ENCODE measurements at places on chromosomes 12 and 14. TPM values are rescaled to one million over a fixed set of nuclear protein-coding genes. Genes with fewer than 3 reads are reported as not detected.

GRCh38 chr14:32004300-32004699 lies 72.8 kb upstream of the ARHGAP5 start:
- peak; percentile 95 for DNase-seq

DNA sequence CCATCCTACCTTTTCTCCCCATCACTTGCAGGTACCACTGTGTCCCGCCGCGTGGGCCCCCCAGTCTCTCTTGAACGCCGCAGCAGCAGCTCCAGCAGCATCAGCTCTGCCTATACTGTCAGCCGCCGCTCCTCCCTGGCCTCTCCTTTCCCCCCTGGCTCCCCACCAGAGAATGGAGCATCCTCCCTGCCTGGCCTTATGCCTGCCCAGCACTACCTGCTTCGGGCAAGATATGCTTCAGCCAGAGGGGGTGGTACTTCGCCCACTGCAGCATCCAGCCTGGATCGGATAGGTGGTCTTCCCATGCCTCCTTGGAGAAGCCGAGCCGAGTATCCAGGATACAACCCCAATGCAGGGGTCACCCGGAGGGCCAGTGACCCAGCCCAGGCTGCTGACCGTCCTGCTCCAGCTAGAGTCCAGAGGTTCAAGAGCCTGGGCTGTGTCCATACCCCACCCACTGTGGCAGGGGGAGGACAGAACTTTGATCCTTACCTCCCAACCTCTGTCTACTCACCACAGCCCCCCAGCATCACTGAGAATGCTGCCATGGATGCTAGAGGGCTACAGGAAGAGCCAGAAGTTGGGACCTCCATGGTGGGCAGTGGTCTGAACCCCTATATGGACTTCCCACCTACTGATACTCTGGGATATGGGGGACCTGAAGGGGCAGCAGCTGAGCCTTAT lies 9.2 kb downstream of the ARHGAP9 start:
- no peak for DNase-seq

DNA sequence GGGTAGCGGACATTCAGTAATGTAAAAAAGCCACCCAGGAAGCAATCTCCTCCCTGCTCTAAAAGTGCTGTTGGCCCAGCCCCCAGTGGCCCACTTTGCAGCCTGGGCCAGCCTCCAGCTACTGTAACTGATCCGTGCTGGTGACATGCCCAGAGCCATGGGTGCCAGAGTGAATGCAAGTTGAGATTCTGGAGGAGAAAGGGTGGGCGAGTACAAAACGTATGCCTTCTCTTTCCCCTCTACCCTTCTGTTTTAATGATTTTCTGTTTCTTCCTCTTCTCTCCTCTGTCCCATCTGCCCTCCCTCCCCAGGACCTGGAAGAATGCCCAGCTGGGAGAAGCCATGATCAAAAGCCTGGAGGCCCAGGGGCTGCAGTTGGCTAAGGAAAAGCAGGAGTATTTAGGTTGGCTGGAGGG lies 16.9 kb downstream of the PLEKHD1 start:
- no peak for DNase-seq

GRCh38 chr14:92626041-92626440 lies 112.5 kb downstream of the RIN3 start:
- DNase-seq, result no peak

DNA sequence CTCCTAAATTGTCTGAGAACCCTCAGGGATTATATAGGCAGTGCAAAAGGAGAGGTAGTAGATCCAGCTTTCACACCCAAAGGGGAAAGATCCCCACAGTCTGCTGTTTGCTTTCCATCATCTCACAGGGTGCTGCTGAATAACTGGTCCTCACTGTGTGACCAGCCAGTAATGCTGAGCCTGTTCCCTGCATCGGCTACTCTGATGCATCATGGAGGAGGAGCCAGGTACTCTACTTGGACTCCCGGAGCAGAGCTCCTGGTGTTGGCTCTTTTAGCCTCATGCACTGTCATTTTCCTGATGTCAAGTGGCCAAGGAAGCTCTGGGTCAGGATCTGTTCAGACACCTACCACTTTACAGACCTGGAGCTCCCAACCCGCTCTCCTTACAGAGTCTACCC lies 127.4 kb upstream of the ATF1 start:
- DNase-seq, result no peak

DNA sequence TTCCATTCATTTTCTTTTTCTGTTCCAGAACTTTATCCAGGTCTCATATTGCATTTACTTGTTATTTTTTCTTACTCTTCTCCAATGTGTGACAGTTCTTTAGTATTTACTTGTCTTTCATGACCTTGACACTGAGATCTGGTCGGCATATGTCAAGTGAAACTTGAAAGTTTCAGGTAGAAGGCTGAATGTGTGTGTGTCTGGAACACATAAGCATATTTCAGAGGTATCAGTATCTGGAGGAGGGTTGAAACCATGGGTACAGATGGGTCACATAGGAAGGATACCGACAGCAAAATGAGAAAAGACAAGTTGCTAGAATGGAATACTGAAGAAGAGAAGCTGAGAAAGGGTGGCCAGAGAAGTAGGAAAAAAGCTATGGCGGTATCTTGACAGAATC lies 22.5 kb upstream of the PTGDR start:
- DNase-seq, result no peak

DNA sequence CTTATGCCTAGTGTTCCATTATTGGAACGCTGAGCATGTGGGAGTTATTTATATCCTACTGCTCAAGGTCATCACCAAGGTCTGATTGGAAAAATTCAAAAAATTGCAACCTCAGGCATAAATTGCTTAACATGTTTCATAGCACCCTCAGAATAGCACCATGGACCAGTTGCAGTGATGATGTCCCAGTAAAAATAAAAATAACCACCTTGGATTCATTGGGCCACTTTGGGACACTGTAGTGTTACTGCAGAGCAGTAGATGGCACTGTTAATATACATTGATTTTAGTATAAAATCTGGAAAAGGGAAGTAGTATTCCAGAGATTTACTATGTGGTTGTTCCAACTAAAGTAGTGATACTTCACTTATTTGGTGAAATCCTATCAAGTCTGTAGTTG lies 31.0 kb upstream of the PTCSC3 start:
- DNase-seq, result no peak

GRCh38 chr14:35375558-35376025 lies 29.0 kb downstream of the NFKBIA start:
- DNase-seq, result no peak

DNA sequence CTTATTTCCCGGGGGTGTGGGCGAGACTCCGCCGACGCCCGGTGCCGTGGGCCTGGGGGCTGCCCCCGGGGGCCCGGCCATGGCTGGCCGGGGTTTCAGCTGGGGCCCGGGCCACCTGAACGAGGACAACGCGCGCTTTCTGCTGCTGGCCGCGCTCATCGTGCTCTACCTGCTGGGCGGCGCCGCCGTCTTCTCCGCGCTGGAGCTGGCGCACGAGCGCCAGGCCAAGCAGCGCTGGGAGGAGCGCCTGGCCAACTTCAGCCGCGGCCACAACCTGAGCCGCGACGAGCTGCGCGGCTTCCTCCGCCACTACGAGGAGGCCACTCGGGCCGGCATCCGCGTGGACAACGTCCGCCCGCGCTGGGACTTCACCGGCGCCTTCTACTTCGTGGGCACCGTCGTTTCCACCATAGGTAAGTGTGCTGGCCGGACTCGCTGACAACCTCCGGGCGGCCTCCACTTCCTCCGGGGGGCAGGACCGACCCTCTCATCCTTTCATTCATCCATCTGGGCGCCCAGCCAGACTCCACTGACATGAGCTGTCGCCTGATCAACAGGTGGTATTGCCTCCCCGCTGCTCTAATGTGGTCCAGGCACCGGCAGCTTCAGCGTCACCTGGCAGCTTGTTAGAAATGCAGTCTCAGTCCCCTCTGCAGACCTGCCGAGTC lies 467 bp downstream of the KCNK13 start:
- DNase-seq, result no peak

DNA sequence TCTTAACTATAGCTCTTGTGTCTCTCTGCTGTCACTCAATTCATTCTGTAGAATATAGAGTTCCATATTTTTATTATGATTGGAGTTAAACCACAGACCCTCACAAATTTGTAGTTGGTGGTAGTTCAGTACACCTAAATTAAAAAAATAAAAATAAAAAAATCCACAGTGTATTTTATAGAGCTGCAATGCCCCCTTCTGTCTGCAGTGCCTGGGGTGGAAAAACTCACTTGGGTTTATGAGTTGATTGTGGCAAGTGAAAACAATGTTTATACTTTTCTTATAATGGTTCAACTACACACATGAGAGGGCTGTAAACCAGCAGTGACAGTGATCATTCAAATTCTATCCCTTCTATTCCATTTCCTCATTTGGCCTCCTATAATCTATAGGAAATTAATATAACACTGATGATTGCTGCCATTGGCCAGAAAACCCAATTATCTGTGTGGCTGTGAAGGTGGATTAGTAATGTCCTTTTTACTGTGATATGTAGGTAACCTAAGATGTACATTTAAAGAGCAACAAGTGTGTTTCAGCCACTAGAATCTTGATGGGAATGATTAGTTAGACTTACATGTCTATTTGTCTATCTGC lies 166.9 kb upstream of the LRIG3 start:
- no peak for DNase-seq

GRCh38 chr14:89787525-89787924 lies 167.0 kb downstream of the EFCAB11 start:
- peak; percentile 40 for DNase-seq

GRCh38 chr12:122081697-122082221 lies 3.2 kb downstream of the MLXIP start:
- peak; percentile 53 for DNase-seq

- DNase-seq, result no peak
Measured at GRCh38 chr12:68203460-68203875, 22.1 kb downstream of the IL26 start.

DNA sequence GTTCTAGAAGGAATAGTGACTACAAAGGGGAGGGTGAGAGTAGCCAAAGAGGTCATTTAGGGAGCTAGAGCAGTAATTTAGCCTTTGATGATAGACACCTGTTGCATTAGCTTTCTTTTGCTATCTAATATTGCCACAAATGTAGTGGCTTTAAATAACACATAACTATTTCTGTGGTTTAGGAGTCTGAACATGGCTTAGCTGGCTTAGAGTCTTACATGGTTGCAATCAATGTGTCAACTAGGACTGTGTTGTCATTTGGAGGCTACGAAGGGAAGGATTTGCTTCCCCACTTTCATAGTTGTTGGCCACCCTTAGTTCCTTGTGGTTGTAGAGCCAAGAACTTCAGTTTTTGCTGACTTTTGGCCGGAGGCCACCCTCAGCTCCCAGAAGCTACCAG lies 99.9 kb downstream of the C12orf50 start:
- no peak for DNase-seq

DNA sequence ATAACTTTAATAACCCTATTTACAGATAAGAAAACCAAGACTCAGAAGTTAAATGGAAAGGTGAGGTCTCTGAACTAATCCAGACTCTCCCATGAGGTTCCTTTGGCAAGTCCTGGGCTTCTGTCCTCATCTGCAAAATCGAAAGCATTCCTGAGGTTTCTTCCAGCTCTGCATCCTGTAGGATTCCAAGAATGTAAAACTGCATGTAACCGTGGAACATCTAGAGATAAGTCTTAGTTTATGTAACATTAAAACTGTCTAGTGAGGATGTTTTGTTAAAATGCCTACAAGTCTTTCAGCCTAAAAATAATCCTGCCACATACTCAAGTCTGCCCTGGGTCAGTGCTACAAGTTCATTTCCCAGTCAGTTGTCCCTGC lies 7.3 kb upstream of the ITFG2 start:
- no peak for DNase-seq

DNA sequence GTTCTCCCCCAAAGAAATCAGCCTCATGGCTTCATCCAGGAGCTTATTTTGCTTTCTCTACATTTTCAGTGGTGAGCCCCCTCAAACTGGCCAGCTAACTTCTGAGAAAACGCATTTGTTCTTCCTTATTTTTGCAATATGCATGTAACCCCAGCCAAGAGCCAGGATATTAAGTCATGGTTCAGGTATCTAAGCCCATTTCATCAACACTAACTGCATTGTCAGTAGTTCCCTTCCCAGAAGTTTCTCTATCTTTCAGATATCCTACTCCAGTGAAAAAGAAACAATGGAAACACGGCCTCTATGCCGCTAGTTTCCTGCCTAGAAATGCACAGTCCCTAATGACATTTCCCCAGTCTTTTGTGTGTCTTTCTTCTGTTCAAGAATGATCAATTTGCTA lies 102.8 kb upstream of the RASSF8 start:
- DNase-seq, result peak; percentile 34

DNA sequence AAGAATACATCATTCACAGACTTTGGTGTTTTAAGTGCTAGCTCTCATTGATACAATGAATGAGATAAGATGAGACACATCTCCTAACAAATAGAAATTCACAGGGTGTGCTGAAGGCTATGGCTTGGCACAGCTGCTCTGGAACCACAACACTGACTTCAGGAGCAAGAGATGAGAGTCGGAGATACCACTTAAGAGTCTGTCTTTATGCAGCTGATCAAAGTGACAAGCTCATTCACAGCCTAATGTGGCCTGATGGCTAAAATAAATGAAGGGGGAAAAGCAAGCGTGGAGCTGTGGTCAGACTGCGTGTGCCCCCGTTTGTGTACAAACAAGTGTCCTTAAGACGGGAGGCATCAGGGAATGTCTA lies 29.7 kb upstream of the FAM181A start:
- DNase-seq, result no peak

GRCh38 chr12:32010631-32011336 lies 51.6 kb downstream of the RESF1 start:
- no peak for DNase-seq

TROAP gene
- 35.8 TPM for total RNA-seq
